ENCODE measurements at places on chromosomes 1 and 21.

GRCh38 chr1:227215863-227216510 lies 102.3 kb downstream of the CDC42BPA start:
- DNase-seq = peak; percentile 44

DNA sequence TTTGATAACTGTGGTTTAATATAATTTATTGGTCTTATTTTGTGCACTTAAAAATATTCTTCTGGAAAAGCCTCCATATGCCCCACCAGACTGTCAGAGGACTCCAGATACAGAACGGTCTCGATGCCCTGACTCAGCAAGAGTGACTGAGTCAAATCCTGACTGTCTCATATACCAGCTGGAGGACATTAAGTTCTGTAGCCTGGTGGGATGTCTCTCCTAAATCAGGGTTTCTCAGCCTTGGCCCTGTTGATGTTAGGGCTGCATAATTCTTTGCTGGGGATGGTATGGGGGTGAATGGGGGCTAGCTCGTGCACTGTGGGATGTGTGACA lies 67.7 kb upstream of the TLR5 start:
- DNase-seq = peak; percentile 53

GRCh38 chr1:247370786-247371732 lies 39.4 kb upstream of the ZNF496 start:
- peak; percentile 40 for DNase-seq

GRCh38 chr1:174428739-174429138 lies 19.0 kb upstream of the GPR52 start:
- no peak for DNase-seq
